ENCODE measurements at places on chromosomes 2 and 18. TPM values are rescaled to one million over a fixed set of nuclear protein-coding genes. Genes with fewer than 3 reads are reported as not detected.

DNA sequence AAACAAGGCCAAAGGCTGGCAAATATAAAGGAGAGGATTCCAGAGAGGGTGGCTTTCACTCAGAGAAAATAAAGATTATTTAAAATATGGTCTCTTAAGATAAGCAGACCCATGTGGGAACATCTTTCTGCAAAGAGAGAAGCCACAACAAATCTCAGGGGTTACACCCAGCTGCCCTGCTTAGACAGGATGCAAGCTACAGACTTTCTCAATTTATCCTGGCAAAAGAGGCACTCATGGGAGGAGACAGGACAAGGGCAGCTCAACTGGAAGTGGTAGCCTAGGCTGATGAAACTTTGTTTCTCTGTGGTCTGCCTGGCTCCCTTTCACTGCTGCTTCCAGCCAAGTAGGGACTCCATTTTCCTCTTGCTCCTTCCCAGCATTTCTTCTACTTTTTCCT is 25.9 kb upstream of the SULT1C4 start:
- no peak for DNase-seq

The GREB1L gene
- 4.0 TPM for total RNA-seq

DNA sequence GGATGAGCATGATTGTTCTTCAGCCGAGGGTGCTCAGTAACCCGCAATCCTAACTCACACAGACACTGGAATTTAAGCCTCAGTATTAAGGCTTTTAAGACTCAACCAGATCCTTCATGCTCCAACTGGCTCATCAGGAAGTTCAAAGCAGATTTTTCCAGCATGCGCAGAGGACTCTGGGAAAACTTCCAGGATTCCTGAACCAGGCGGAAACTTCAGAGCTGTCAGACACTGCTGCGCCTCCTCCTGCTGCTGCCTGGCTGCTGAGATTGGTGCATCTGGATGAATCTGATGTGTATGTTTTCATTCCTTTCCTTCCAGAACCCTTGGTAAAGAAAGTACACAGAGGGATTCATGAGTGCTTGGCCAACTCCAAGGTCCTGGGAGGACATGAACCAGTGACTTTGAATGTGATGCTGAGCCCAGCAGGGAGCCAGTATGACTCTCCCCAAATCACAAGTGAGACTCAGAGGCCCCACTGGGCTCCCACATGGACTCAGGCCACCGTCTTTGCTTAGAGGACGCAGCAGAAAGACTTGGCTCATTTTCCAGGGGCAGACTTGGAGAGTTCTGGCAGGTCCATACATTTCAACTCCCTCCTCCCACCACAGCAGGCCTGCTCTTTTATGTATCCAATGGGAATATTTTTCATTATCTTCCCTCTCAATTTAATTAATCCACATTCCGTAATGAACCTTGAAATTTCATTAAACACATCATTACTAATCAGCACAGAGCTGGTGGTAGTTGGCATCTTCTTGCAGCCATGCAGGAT is 143.5 kb upstream of the HDAC4 start:
- DNase-seq: no peak

- DNase-seq: no peak
These were observed 353.1 kb downstream of the RND3 start for GRCh38 chr2:150134223-150134857.

GRCh38 chr2:43885132-43885632 is 46.4 kb downstream of the ABCG8 start:
- DNase-seq: no peak

Measured in A172 (cell line).